ENCODE measurements at places on chromosomes 11 and 22.
A peak's percentile ranks its signal among the peaks of the same experiment; 100 is the strongest.

- DNase-seq, result no peak
Observed at GRCh38 chr11:117960406-117960805, 25.8 kb upstream of the IL10RA start.

- peak; percentile 63 for DNase-seq
Observed at GRCh38 chr22:30286813-30287647, 2.3 kb downstream of the CASTOR1 start.

DNA sequence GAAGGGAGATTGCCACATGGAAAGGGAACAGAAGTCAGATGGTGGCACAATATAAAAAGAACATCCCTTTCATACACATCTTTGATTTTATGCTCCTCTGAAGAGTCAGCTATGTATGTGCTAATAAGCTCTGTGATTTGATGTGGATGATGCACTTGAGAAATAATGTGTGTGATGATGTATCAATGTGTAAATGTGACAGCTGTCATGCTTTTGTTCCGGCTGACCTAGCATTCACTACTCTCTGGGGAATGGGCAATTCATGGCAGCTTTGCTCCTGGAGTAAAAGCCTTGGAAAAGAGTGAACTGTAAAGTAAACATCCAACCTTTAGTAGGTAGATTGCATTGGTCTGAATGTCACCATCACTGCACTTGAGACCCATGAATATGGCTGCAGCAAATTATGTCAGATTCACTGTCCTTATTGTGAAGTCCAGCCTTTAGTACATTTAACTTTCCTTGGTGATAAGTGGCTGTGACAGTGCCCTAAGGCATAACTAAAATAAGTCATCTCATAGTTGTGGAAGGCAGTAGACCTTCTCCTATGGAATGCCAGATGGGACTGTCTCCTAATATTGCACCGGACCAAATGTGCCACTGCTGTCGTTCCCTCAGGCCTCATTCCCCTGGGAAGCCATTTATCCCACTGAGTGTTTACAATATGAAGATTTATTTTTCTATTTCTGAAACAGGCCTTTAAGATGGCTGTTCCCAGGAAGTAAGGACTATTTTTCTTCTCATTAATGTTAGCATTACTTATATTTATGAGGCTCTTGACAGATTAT, 178.2 kb upstream of the CCDC90B start:
- DNase-seq, result no peak

GRCh38 chr22:40399621-40400020, 29.2 kb downstream of the SGSM3 start:
- DNase-seq, result peak; percentile 23

DNA sequence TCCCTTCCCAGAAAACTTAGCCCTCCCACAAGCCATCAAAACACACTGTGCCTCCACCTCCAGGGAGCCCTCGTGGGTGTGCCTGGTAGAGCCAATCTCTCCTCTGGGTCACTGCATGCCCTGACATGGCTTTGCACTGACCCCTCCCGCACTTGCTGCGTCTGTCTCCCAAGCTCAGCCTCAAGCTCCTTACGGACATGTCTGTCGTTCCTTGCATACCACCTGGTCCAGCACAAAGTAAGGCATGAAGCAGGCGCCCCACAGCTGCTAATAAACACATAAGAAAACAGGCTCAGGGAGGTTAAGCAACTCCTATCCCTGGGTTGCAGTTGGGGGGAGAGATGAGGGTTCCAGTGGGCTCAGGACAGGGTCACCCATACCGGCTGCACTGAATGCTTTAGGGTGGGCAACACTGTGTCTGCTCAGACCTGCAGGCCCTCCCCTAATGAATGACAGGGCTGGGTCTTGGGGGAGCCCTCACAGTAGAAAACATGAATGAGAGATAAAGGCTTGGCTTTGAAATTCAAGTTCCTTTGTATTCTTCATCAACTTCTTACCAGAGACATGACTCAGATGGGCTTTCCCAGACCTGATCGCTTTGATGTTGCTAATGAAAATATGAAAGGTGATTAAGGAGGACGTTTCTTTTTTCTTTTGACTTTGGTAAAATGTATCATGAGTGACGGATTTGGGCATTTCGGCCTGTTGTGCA, 38.0 kb downstream of the PHF21B start:
- no peak for DNase-seq

DNA sequence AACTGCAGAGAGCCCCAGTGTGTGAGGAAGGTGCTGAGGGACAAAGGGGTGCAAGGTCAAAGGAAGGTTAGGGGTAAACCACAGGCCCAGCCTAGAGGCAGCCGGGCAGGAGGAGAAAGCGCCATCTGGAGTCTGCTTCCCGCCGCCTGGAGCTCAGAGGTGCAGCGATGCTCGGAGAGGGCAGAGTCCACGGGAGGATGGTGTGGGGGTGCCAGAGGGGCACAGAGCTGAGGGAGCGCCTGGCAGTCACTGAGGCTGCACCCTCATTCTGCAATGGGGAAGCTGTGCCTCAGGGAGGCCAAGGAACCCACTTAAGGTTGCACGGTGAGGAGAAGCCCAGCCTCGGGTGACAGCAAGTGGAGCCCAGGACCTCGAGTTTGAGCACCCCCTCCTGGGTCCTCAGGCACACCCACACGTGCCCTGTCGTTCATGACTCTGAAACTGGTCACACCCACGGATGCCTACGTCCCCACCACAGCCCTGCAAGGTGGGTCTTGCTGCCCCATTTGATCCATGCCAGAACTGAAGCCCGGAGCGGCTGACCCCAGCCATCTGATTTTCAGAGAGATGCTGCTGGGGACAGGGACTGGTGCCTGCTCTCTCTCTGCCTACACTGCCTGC, 1.6 kb downstream of the IL2RB start:
- peak; percentile 26 for DNase-seq

GRCh38 chr22:36492109-36492508, 10.7 kb upstream of the TXN2 start:
- DNase-seq, result no peak

GRCh38 chr11:94749369-94749768, 18.8 kb upstream of the AMOTL1 start:
- DNase-seq, result no peak

GRCh38 chr22:42862045-42862734, 5.1 kb upstream of the ARFGAP3 start:
- no peak for DNase-seq

DNA sequence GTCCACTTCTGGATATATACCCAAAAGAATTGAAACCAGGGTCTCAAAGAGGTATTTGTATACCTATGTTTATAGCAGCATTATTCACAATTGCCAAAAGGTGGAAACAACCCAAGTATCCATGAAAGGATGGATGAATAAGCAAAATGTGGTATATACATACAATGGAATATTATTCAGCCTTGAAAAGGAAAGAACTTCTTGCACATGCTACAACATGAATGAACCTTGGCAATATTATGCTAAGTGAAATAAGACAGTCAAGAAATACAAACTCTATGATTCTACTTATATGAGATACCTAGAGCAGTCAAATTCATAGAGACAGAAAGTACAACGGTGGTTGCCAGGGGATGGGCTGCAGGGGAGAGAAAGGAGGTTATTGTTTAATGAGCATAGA, 21.6 kb upstream of the PAK1 start:
- no peak for DNase-seq

GRCh38 chr11:84437071-84437980, 1151.2 kb upstream of the CCDC90B start:
- peak; percentile 68 for DNase-seq

- no peak for DNase-seq
Observed at GRCh38 chr11:113587308-113587739, 112.1 kb upstream of the DRD2 start.

DNA sequence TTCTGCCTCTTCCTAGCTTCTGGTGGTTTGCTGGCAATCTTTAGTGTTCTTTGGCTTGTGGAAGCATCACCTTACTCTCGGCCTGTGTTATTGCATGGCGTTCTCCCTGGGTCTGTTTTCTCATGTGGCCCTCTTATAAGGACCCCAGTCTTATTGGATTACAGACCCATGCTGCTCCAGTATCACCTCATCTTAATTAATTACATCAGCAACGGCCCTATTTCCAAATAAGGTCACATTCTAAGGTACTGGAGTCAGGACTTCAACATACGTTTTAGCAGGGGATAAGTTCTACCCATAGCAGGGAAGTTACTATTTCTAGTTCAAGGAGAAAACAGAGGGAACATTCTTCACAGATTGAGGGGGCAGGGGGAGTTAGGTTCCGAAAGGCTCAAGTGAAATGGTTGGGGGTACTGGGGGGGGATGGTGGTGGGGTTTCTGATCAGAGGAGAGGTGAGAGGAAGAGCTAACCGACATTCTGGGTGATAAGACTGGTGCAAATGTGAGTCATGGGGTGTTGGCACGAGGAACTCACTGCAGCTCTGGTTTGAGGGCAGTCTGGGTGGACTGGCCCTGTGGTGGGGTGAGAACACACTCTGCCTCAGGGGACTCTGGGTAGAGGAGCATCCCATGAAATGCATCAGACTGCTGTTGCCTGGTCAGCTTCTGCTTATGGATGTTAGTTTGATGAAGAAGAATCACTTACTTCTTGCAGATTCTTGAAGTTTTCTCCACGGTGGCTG, 51.5 kb upstream of the ZBED5 start:
- no peak for DNase-seq

GRCh38 chr22:22720724-22721261, 76.4 kb downstream of the GGTLC2 start:
- no peak for DNase-seq

- DNase-seq, result peak; percentile 54
Observed at GRCh38 chr11:43282607-43283440, 29.0 kb upstream of the API5 start.

DNA sequence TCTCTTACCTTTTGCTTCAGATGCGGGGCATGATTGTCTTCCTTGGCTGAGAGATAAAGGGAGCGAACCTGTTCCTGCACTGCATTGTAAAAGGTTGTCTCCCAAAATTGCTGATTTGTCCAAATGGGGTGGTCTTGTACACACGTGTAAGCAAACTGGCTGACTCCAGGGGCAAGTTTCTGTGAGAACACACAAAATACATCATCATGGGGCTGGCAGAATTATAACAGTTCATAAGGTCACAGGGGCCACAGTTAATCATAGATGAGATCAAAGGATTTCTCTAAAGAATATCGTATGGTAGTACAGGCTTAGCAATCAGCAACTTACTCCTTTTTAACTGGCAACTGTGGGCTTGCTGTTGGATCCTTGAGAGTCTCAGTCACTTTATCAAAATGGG, 194.3 kb downstream of the SWAP70 start:
- no peak for DNase-seq

GRCh38 chr11:102521121-102521520, 9.4 kb downstream of the MMP7 start:
- no peak for DNase-seq

- no peak for DNase-seq
Observed at GRCh38 chr22:37370306-37370979, 56.8 kb downstream of the ELFN2 start.

GRCh38 chr22:20295262-20296064, 24.4 kb downstream of the DGCR6L start:
- no peak for DNase-seq

DNA sequence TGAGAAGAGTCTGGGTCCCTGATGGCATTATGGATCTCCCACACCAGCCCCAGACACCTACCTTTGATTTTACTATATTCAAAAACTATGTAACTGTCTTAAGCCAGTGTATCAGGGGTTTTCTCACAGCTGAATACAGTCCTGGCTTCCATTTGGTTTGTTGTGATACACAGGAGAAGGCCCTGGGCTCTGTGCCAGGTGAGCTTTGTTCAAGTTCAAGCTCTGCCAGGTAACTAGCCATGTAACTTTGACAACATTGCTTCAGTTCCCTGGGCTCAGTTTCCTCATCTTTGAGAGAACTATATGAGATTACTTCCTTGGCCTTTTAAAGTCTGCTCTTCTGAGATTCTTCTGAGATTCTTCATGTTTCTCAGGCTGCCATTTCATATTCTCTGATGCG, 327.5 kb upstream of the TENM4 start:
- no peak for DNase-seq

GRCh38 chr11:123186286-123186685, 8.8 kb downstream of the CLMP start:
- no peak for DNase-seq

DNA sequence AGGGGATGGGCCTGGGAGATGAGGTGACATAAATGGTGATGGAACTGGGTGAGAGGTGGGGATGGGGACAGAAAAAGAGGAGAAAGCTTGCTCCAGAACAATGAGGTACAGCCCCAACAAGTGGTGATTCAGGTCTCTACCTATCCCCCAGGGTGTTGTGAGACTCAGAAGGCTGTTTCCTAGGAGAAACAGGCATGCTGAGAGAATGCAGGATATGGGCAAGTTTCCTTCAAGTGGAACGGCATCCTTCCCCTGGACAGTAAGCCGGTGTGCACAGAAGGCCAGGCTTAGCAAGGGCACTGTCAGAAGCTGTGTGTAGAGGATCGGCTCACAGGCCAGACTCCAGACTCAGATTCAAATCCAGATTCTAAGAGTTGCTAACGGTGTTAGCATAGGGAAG, 34.1 kb upstream of the CRTAM start:
- DNase-seq, result peak; percentile 35

DNA sequence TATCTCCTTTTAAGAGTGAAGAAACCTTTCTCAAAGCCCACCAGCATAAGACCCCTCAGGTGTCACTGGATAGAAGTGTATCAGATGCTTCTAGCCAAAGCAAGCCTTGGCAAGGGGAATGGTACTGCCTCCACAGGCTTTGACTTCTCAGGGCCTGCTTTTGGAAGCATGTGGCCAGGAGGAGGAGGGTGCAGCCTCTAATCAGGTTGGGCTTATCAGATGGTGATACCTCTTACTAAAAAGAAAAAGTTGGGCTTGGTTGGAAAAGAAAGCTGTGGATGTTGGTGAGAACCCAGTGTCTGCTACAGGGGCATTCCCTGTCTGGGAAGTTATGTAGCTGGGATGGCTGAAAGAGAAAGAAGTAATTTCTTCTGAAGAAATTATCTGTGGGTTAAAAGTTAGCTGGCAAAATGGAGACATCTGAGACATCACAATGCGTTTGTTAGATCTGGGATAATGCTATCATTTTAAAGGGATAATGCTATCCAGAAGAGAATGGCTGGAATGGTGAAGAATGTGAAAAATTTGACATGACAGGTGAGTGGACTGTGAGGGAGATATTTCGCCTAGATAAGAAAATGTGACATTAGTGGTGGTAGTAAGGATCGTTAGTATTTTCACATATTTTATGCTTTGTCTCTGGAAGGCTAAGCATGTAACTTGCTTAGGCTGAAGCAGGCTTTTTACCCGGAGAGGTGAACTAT, 7.2 kb downstream of the APLP2 start:
- no peak for DNase-seq

- DNase-seq, result no peak
Observed at GRCh38 chr11:118290923-118291322, 13.6 kb upstream of the CD3E start.

DNA sequence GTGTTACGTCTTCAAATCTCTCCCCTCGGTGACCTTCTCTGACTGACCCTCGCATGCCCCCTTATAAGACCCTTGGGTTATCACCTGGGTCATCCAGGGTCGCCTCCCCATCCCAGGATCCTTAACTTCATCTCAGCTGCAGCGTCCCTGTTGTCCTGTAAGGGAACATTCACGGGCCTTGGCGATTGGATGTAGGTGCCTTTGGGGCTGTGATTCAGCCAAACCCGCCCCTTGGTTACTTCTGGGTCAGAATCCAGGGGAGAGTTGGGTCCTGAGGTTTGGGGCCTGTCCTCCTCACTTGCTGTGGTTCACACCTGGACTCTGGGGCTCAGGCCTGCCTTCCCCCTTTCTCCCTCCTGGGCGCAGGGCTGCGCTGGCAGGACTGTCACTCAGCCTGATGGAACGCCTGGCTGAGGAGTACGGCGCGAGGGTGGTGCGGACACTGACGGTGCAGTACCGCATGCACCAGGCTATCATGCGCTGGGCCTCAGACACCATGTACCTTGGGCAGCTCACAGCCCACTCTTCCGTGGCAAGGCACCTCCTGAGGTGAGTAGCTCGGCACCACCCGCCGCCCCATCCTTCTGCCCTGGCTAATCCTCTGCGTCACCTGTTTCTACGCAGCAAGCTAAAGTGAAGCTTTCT, 29.4 kb downstream of the IGHMBP2 start:
- DNase-seq, result no peak

- DNase-seq, result no peak
Observed at GRCh38 chr11:77332259-77332658, 30.8 kb upstream of the GDPD4 start.
